ENCODE measurements at places on chromosomes 2 and 18. TPM values are rescaled to one million over a fixed set of nuclear protein-coding genes. Genes with fewer than 3 reads are reported as not detected.

CD207 gene
- total RNA-seq = not detected

RMND5A gene
- total RNA-seq = 29.6 TPM

COL3A1 gene
- total RNA-seq = not detected

SLC30A3 gene
- total RNA-seq = 0.45 TPM
